MCF 10A (cell line): ENCODE measurements at places on chromosomes 2 and 18.
A peak's percentile ranks its signal among the peaks of the same experiment; 100 is the strongest.

- peak; percentile 38 for DNase-seq
Measured at GRCh38 chr18:46916551-46917107, 678 bp downstream of the PIAS2 start.

DNA sequence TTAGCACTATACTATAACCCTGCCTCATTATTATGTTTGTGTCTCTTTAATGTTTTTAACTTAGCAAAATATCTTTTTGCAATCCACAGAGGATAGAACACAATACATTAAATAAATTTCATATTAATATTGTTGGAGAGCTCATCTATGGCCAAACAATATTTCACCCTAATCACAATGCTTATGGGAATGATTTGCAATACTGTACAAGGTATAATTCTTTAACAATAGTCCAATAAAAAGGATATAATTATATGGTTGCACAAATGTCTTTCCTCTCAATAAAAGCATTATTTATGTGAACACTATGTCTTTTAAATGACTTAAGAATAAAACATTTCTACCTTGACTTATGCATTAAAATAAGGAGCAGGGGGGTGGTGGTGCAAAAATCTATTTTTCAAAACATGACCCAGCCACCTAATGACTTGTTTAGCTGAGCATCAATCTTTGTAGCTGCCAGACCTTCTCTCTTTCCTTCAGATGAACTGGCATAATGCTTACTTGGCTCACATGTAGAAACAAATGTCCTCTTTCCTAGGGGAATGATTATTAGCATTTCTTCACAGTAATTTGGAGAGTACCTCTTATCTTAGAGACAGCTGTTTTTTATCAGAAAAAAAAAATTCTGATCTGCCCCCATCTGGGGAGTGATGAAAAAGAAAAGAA lies 1933.6 kb upstream of the LRRTM1 start:
- DNase-seq = no peak

- no peak for DNase-seq
Measured at GRCh38 chr2:9712263-9712662, 81.5 kb upstream of the YWHAQ start.

GRCh38 chr18:60209042-60209441 lies 163.5 kb downstream of the MC4R start:
- DNase-seq = no peak

- DNase-seq = peak; percentile 39
Measured at GRCh38 chr2:133885847-133886246, 317.6 kb upstream of the NCKAP5 start.

DNA sequence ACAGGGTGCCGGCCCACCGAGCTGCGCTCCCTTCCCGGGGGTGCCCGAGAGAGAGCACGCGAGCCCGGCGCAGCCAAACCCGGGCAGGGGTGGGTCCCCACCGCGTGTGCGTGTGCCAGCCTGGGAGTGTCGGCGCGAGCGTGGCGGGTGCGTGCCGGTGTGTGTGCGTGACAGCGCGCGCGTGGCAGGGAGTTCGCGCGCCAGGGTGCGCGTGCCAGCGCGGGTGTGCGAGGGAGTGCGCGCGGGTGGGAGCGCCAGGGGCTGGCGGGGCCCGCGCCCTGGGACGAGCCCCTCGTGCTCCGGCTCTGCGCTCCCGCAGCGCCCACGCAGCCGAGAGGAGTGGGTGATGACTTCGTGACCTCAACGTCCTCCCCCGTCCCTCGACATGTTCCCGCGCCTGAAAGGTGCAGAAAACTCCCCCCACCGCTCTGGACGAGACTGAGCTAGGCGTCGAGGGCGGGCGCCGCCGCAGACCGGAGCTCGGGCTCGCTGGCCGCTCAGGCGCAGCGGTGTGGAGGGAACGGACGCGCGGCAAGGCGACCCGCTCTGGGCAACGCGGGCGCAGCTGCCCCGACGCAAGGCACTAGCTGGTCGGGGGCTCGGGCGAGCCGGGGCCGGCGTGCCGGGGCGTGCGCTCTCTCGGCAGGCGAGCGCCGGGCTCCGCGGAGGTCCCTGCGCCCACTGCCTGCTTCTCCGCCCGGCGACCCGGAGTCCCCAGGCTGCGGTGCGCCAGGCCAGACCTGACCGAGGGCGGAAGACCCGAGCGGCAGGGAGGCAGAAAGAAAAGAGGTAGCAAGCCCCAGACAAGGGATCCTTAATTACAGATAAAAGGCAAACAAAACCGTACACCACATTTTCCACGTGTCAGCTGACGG lies 582.8 kb downstream of the ZEB2 start:
- no peak for DNase-seq

- DNase-seq = peak; percentile 95
Measured at GRCh38 chr2:191846515-191847476, at the start of gene CAVIN2. Gene CAVIN2, minus strand, starts transcription at chr2:191847088. Its CDS starts 163 bp downstream, at chr2:191846925.

GRCh38 chr2:60468382-60469085 lies 84.9 kb downstream of the BCL11A start:
- DNase-seq = peak; percentile 49

DNA sequence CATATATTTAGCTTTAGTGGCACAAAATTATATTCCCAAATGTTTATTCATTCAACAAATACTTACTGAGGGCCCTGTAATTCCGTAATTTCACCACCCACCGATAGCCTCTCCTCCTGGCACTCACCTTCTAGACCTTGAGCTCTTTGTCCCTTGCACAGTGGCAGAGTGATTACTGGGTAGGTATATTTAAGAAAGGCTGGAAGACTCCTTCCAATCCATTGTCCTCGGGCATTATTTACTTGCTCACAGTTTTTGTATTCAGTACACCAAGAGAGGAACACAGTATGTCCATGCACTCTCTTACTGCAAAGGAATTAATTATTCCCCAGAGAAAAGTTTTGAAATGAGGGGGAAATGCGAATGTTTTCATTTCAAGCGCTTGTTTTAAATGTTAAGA lies 1.1 kb upstream of the CDCA7 start:
- no peak for DNase-seq

GRCh38 chr18:58870130-58870529 lies 5.5 kb downstream of the ZNF532 start:
- no peak for DNase-seq

GRCh38 chr2:128325611-128326181 lies 7.0 kb upstream of the HS6ST1 start:
- DNase-seq = no peak

DNA sequence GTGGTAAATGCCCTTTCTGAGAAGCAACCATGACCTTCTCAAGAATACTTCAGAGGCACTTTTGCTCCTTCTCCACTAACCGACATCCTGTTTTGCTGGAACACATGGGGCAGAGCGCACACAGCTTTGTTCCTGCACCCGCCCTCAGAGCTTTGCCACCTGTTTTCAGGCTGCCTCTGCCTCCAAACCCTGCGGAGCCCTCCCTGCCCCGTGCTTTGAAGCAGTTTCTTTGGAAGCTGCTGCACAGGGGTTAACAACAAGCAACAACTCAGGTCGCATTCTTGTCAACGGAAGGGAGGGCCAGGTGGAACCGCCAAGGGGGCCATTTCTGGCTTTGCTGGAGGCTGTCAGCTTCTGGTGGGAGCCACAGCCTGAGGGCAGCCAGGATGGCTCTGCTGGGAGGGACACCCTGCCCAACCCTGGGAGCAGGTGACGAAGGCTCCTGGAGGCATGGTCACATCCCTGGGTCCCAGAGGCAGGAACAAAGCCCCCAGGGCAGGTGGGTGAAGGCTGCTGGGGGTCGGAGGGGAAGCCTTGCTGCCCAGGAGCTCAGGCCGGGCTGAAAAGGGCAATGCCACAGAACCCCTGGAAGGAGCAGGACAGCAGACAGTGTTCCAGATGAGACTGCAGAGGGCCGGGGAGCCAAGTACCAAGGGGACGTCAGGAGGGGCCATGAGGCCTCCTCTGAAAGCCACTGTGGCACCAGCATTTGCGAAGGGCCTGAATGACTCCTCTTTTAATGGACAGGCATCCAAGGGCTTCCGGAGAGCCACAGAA lies 46.8 kb downstream of the MRPS5 start:
- DNase-seq = no peak

- no peak for DNase-seq
Measured at GRCh38 chr2:238320648-238321281, 447 bp downstream of the TRAF3IP1 start.

- DNase-seq = no peak
Measured at GRCh38 chr18:47669815-47670214, 260.6 kb downstream of the SMAD2 start.

DNA sequence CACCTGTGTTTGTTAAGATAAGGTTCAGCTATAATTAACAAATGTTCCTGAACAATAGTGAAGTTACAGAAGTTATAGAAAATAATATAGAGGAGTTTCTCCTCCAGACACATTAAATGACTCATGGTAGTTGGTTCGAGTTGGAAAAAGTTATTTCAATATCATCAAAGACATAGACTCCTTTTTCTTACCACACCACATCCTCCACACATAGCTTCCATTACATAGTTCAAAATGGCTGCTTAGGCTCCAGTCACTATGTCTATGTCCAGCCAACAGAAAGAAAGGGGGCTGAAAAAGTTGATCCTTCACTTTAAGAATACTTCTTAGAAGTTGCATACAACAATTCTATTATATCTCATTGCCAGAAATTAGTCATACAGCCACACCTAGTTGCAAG lies 50.7 kb downstream of the DYNAP start:
- DNase-seq = peak; percentile 1

- DNase-seq = no peak
Measured at GRCh38 chr18:9986156-9986930, 72.5 kb downstream of the VAPA start.

GRCh38 chr2:84856787-84857186 lies 24.1 kb downstream of the TRABD2A start:
- DNase-seq = no peak

- DNase-seq = no peak
Measured at GRCh38 chr2:175156534-175156933, 11.5 kb downstream of the ATF2 start.

GRCh38 chr2:44833171-44834069 lies 108.1 kb upstream of the SIX3 start:
- DNase-seq = peak; percentile 36

GRCh38 chr18:55314031-55314430 lies 274.0 kb downstream of the TCF4 start:
- DNase-seq = no peak

DNA sequence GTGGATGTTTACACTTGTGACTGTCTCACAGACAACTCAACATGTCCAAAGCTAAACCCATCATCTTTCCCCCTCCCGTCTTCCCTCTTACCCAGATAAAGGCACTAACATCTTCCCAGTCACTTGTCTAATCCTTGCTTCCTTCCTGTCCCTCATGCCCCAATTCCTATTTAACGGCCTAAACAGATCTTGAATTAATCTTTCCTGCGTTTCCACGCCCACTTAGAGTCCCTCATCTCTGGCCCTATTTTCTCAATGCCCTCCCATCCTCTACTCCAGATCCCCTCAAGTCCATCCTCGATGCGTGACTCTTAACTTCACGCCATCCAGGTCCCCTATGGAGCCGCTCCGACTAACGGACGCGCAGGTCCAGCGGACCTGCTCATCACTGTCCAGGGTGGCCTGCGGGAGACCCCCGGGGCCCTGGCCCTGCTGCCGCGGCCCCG lies 682 bp upstream of the SCLY start:
- DNase-seq = no peak

- DNase-seq = no peak
Measured at GRCh38 chr2:38691994-38692393, 26.1 kb downstream of the GALM start.

DNA sequence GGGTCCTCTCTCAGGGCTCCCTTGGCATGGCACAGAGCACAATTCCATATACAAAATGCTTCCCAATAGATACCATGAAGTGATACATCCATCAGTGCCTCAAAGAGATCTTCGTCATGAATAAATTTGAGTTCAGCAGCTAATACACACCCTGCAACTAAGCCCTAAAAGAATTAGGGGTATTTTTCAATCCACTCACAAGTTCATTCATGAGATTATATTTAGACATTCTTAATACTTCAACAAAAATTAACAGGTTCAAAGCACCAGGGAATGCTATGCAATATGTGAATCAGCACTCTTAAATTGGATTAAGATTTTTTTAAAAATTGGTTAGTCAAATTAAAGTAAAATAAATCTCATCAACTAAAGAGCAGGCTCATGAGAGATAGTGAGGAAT lies 79.7 kb downstream of the PID1 start:
- no peak for DNase-seq

DNA sequence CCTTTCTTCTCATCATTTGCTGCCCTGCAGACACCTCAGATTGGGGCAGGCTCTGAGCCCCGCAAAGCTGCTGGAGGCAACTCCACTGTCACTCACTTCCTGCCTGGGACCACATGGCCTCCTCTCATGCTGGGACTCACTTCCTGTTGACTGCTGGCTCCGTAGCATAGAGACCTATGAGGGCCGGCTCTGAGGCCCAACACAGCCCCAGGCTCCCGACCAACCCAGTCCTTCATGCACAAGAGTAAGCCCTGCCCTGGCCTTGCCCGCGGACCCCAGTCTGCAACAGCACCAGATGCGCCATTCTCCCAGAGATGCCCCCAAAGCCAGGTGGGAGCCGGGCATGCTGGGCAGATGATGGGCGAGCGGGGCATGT lies 55.7 kb downstream of the DNMT3A start:
- no peak for DNase-seq

DNA sequence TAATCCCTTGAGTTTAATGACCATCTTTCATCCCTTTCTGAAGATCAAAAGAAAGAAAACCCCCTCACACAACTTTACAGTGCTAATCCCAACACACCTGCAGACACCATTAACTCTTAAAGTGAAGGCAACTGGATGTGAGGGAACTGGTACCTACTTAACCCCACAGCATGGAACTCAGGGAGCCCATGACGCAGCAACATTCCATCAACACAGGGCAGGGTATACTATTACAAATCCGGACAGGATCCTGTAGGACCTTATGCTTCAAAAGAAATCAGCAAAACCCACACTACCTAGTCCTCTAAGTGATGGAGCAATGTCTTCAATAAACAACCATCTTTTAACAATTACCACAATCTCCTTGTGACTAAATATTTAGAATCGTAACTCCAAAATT lies 78.6 kb downstream of the FARSB start:
- DNase-seq = no peak

DNA sequence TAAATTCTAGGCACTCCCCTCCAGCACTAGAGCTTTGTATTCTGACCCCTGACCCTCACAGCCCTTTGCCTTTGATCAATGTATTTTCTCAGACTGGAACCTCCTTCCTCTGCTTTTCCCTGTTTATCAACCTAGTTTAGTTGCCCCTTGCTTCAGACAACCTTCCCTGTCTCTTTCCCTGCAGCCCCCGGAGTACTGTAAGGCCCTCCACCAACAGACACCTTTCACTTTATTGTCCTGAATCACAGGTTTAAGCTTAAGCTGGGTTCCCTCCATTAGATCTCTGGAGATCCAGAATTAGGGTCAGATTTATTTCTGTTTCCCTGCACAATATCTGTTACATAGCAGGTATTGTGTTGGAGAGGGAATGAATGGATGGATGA lies 140.2 kb downstream of the DDX1 start:
- DNase-seq = no peak

- DNase-seq = no peak
Measured at GRCh38 chr2:72539071-72539552, 286.7 kb downstream of the EXOC6B start.

DNA sequence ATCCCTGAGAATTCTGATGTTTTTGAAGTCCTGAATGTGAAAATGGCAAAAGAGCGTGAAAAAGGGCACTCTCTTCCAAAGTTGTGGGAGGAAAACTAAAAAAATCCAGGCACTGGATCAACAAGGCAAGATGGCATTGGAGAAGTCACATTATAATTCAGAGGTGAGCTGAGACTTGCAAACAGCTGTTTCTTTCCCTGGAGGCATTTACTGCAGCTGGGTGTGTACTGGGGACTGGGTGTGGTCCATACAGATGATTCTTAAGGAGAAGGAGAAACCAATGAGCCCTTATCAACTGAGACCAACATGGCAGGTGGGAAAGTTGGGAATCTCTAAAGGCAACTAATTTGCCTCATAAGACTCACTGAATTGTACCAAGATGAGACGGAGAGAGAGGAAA lies 313.9 kb downstream of the TRIB2 start:
- DNase-seq = no peak

GRCh38 chr2:149075105-149075504 lies 36.6 kb downstream of the LYPD6B start:
- no peak for DNase-seq
